CD4-positive, alpha-beta T cell treated with Interleukin-10 for 1 hour (primary cell): ENCODE measurements at places on chromosomes 13 and 19.

- peak; percentile 73 for DNase-seq
Measured at GRCh38 chr19:16417660-16418596, 53.8 kb downstream of the EPS15L1 start.

- DNase-seq: no peak
Measured at GRCh38 chr13:75455962-75456361, 26.0 kb downstream of the TBC1D4 start.

DNA sequence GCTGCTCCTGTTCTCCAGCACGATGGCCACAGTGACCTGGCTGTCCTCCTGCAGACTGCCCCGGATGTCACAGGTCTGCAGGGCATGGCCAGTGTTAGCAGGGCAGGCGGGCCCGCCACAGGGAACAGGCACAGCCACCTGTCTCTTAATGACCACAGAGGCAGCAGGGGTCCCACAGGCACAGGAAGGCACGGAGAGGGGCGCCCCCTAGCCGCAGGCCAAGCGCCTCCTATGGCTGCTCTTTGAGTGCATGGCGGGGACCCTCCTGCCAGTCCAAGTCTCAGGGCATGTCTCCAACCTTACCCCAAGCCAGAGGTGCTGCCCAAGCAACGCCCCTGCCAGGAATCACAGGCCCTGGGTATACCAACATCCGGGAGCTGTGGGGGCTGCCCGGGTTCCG, 14.1 kb downstream of the IZUMO4 start:
- DNase-seq: no peak

DNA sequence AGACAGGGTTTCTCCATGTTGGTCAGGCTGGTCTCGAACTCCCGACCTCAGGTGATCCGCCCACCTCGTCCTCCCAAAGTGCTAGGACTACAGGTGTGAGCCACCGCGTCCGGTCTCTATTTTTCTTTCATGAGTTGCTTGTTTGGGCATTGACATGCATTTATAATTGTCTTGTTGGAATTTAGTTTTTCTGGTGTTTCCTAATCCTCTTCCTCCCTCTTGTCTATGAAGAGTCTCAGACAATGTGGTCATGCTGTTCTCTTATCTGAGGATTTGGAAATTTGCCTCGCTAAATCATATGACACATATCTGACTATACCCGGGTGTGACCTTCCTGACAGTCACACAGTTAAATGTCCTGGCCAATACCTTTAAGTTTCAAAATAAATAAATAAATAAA, 7.4 kb upstream of the CEACAM18 start:
- no peak for DNase-seq
